CD4-positive, alpha-beta memory T cell (primary cell): ENCODE measurements at places on chromosomes 12 and 14.

- DNase-seq: no peak
Measured at GRCh38 chr12:20383612-20384011, 15.3 kb downstream of the PDE3A start.

GRCh38 chr12:109461049-109461845 lies 15.9 kb downstream of the KCTD10 start:
- no peak for DNase-seq

- DNase-seq: no peak
Measured at GRCh38 chr12:81968421-81968820, 209.3 kb upstream of the PPFIA2 start.

DNA sequence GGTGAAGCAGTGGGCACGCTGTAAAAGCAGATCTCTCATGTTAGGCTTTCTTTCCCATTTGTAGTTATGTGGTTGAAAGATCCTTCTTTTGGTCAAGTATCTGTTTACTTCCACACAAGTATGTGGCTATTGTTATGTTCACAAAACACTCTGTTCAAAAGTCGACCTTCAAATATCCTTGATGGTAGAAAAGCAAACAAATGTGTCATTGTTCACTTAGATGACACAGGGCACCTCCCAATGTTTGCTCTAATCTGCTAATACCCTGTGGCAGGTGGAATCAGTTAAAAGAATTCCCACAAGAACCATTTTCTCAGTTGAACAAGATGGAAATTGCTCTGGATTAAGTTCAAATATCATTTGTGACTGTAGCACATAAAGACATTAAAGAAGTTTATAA lies 43.6 kb upstream of the NAA30 start:
- no peak for DNase-seq

- peak; percentile 64 for DNase-seq
Measured at GRCh38 chr12:116533343-116534251, 25.6 kb upstream of the MAP1LC3B2 start.

GRCh38 chr12:12786351-12786705 lies 869 bp downstream of the APOLD1 start:
- DNase-seq: no peak
